SHP77 treated with DMSO at 0.1 percent for 48 hours (cell line): ENCODE measurements at places on chromosomes 5 and 9.

GRCh38 chr5:885127-885442 lies 7.5 kb downstream of the BRD9 start:
- DNase-seq: no peak

DNA sequence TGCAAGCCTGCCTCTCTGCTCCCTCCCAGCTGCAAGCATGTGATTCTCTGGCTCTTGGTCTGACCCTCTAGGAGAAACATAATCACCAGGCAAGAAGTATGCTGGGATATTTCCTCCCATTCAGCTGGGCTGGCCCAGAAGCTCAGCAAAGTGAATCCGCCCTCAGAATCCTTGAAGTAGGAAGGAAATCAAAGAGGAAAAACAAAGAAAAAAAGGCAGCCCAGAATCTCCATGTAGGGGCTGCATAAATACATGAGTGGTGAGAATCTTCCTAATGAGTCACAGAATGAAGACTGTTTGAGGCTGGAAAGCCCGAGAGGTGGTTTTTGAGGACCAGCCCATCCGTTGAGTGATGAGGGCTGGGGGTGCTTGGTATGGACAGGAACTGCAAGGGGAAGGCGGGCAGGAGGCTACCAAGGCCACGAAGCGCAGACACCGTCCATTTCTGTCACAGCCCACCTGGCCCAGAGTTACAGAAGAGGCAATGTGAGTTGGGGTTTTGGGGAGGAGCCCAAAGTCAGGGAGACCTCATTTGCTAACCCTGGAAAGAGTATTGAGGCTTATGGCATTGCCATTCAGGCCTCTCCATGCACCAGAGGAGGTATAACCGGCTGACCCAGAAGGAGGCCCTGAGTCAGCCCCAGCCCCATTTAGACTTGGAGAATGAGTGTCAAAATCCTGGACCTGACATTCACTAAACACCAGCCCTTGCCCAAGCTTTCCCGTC lies 33.4 kb upstream of the TGFBR1 start:
- no peak for DNase-seq

- DNase-seq: no peak
These were observed 611 bp downstream of the CIZ1 start for GRCh38 chr9:128190516-128191405.

DNA sequence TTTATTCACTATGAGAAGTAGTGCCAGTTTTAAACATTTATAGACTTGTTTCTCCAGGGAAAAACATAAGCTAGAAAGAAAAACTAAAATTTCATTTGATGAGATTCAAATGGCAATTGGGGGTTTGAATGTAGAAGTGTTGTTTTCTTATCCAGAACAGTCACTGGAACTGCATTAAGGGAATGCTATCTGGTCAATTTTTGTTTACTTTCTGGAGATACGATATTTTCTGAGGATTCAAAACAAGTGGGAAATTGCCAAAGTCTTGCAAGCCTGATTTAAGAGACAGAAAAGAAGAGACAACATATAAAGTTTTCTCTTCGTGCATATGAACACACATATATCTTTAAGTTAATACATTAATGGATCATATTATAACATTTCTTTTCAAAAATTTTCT lies 118.4 kb downstream of the NXNL2 start:
- no peak for DNase-seq

GRCh38 chr9:35606138-35606504 lies 1.1 kb downstream of the TESK1 start:
- DNase-seq: no peak

DNA sequence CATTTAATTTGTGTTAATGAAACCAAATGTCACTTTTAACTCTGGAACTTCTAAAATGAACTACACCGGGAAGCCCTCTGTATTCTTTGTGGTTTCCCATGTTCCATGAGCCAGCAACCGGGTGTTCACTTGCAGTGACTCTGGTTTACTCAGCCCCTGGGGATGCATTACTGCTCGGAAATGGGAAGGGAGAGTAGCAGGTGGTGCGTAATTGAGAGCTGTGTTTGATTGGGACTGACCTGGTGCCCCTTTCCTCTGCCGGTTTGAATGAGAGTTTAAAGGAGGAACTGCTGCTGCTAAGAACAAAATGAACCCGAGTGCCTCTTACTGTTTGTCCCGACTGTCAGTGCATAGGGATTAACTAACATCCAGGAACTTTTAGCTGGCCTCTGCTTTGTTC lies 100.1 kb upstream of the DHFR start:
- DNase-seq: no peak

- DNase-seq: no peak
These were observed 665 bp downstream of the DNAJC18 start for GRCh38 chr5:139438707-139439012.
